Left kidney (tissue), 8 donors: ENCODE measurements at places on chromosomes 12 and 14. TPM values are rescaled to one million over a fixed set of nuclear protein-coding genes. Genes with fewer than 3 reads are reported as not detected.

DNA sequence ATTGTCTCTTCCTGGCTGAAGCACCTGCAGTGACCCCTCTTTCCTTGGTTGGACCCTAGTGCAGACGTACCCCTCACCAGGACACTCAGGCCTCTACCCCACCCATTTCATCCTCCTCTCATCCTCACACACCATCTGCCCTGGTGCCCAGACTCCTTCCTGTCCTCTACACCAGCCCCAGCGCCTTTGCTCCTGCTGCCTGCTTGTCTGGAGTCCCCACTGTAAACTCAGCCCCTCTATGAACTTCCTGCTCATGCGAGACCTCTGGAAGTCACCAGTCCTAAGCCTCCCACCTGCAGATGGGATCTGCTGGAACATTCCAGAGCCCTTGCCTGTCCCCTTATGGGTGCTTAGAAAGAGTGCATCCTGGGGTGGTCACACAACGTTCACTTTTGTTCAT is 242.5 kb downstream of the ADGRD1 start:
- no peak for DNase-seq

The TNS2 gene
- 115 TPM for polyA plus RNA-seq

DNA sequence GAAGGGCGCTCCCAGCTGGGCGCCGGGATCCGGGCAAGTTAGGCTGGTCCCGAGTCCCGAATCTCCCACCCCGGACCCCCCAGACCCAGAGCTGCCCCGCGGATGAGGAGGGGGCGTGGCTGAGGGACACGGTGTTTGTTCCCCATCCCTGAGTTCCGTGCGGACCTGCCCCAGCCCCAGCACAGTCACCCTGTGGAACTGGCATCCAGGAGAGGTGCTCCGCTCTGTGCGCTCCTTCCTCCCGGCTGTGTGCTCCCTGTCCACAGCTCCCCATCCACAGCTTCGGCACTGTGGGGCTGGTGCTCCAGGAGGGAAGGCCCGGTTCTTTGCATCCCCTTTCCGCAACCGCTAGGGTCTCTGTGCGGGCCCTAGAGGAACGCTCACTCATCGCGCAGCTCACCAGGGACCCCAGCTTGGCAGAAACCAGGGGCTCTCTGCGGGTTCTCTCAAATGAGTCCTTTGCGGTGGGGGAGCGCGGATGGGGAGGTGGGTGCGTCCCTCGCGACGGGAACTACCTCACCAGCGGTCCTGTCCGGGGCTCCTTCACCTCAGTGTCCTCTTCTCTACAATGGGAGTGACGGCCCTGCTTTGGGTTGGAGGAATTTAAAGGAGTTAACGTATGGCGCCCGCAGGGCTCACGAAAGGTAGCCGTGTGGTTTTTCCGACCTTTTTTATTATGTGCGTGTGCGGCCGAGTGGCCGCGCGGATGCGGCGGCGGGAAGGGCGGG is 845 bp downstream of the TMEM132C start:
- DNase-seq, result no peak

The KRT72 gene
- not detected for polyA plus RNA-seq

DNA sequence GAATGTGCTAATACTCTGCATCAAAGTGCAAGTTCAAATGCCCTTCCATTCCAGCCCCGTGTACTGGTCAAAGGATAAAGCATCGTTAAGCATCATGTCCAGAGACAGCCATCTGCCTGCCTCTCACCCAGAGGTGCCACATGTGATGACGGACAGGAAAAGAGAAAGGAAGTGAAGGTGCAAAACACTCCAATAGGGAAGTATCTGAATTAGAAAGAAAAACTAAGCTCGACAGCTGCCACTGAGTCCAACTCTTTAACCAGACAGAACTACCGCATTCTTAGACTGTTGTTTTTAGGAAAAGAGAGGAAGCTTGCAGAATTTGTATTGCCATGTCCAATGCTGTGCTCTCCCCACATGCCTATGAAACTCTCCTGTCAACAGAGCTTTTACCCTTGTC is 465.0 kb upstream of the SOX5 start:
- DNase-seq, result no peak

The ACRBP gene
- polyA plus RNA-seq, result 6.0 TPM
